Epithelial cell of prostate (primary cell): ENCODE measurements at places on chromosomes 13 and 19.

DNA sequence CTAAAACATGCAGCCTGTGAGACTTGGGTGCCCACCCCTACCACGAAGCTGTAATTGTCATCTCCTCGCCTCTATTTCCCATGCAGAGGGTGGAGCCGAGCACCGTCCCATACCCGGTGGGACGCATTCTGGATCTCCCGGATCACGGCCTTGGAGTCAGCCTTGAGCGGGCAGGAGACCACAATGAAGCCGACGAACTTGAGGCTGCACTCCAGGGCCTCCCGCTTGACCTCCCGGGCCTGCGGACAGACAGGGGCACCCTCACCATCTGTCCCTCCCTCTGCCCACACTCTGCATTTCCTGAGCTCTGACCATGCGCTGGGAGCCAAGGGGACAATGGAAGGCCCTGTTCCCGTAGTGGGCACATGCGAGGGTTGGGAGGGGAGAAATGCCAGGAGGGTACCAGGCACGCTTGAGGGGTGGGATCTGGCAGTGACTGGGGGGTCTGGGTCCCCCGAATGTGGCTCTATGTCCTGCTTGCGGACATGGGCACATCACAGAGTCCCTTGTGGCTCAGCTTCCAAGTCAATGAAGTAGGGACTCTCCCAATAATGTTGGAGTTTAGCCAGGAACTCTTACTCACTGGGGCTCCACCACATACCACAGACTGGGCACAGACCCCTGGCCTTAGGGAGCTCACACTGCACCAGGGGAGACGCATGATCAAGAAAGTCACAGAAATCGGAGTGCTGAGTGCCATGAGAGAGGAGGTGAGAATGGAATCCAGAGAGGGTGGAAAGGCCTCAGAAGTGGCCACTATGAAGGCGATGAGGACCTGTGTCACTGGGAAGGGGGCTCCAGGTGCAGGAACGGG, 9.2 kb upstream of the GMIP start:
- DNase-seq: no peak

DNA sequence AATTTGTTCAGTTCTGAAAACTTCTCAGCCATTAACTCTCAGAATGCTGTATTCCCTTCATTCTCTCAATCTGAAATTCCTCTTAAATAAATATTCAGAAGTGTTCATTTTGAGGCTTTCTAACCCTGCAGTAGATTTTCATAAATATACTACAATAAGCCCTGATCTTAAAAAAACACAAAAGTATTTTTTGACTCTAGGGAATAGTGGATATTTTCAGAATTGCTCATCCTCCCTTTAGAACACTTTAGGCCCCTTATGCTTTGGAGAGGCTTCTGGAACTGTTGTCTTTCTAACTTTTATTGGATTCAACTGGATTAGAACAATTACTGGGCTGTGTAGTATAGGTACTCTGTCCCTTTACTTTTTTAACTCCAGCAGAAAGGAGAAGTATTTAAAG, 1662.6 kb upstream of the MIR17HG start:
- DNase-seq: no peak

GRCh38 chr13:60691268-60691667, 294.2 kb downstream of the TDRD3 start:
- no peak for DNase-seq

- DNase-seq: no peak
Measured at GRCh38 chr19:17565611-17566010, 10.2 kb downstream of the COLGALT1 start.

DNA sequence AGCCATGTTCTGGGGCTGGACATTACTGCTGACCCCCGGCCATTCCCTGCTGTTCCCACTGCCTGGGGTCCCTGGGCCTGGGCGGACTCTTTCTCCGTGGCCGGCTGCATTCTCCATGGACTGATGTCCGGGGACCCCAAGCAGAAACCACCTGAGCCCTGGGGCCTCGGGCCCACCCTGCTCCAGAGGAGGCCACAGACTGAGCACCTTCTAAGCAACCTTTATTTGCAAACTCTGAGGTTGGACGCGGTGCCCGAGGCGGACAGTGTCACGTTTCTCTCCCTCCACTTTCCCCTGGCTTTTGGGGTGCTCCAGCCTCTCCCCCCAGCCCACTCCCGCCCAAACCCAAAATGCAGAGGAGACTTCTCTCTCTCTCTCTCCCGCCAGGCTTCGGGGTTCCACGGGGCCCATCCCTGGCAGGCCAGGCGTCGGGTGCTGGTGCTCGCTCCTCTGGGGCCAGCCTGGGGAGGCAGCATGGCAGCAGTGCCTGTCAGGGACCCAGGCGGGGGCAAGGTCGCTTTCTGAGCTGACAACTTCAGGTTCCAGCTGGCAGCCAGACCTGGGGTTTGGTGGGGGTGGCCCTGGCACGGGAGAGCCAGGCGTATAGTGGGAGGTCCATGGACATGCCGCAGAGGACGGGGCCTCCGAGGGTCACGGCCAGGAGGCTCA, 2.3 kb upstream of the C19orf25 start:
- no peak for DNase-seq

- no peak for DNase-seq
Measured at GRCh38 chr19:2240881-2241760, 4.5 kb downstream of the SF3A2 start.

DNA sequence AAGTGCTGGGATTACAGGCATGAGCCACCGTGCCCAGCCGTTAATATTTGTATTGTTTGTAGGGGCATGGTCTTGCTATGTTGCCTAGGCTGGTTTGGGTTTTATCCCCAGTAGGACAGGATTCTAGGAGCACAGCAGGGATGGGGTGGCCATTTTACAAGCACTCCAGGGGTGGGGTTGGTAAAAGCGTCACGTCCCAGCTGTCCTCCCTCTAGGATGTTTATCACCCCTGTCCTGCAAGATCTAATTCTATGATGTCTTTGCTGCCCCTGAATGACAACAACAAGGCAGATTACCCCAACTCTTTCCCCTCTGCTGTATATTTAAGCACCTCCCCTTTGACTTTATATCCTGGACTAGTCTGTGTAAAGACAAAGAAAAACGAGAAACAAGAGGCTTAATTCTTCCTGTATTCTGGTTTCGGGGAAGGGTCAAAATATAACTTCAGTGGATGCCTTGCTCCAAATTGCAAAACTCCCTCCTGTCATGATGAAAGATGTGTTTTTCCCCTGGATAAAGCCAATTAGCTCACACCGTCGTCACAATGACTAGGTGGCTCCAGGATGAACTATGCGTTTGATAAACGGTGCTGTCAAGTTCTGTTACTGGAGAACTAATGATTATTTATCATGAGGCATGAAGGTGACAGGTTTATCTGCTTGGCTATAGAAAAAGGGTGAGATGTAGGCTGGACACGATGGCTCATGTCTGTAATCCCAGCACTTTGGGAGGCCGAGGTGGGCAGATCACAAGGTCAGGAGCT, 27.8 kb upstream of the OR1M1 start:
- no peak for DNase-seq

GRCh38 chr19:35265900-35266519, 2.8 kb upstream of the USF2 start:
- DNase-seq: no peak

DNA sequence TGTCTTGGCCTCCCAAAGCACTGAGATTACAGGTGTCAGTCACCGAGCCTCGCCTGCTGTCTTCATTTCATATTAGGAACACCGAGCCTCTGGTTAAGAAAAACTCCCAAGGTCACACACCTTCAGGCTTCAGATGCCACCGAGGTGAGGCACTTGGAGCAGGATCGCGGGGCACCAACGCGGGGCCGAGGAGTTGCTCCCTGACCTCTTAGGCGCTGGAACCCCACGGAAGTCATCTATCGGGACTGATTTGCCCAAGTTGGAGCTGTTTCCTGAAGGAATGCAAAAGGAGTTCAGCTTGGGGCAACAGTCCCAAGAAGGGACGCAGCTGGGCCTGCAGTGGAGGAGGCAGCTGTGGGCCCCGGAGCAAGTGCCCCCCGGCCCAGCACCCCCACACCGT, 50.3 kb upstream of the XPO4 start:
- no peak for DNase-seq

- no peak for DNase-seq
Measured at GRCh38 chr13:99374994-99375737, 68.0 kb upstream of the GPR183 start.

DNA sequence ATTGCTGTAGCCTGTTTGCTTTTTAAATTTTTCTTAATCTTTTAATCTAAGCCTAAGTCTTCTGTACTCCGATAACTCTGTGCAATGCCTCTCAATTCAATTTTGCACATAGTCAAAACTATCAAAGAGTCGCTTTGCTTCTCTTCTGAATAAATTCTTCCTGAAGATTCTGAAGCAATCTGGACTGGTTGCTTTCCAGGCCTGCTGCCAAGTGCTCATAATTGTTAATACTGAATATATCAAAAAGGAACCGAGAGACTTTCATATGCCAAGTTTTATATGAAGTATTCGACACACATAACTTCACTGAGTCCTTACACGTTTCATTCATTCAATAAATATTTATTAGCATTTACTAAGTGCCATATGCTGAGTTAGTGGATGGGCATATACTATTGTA, 91.3 kb downstream of the EDNRB start:
- no peak for DNase-seq

GRCh38 chr19:47109541-47110375, 3.8 kb downstream of the ZC3H4 start:
- DNase-seq: no peak

DNA sequence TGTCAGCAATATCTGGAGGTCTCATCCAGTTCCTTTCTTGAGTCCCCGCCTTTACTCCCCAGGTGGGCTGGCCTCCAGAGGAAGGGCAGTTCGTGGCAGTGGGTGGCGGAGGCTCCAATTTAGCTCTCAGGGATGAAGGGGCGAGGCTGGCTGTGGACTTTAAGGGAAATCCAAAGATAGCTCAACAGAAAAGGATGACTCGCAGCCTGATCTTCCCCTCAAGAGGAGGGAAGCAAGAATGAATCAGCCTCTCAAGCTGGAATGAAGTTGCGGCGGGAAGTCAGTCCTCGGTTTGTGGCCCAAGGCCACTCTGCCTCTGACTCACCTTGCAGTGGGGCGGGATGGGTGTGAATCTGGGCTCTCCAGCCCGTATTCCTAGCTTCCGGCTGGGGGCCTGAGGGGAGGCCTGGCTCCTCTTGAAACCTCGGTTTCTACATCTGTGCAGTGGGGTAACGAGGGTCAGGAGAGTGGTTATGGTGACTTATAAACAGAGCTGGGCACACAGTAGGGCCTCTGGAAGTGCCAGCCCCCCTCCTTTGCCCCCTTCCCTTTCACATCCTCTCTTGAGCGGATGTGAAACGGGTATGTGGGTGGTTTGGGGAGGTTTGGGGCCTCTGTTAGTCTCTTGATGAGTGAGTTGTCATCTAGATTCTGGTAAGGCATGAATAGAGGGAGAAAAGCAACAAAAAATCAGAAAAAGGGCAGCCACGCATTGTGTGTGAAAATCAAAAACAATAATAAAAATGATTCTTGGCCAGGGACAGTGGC, 10.5 kb upstream of the SMG9 start:
- peak; percentile 81 for DNase-seq

- DNase-seq: no peak
Measured at GRCh38 chr13:102881819-102882686, 36.2 kb downstream of the ERCC5 start.

DNA sequence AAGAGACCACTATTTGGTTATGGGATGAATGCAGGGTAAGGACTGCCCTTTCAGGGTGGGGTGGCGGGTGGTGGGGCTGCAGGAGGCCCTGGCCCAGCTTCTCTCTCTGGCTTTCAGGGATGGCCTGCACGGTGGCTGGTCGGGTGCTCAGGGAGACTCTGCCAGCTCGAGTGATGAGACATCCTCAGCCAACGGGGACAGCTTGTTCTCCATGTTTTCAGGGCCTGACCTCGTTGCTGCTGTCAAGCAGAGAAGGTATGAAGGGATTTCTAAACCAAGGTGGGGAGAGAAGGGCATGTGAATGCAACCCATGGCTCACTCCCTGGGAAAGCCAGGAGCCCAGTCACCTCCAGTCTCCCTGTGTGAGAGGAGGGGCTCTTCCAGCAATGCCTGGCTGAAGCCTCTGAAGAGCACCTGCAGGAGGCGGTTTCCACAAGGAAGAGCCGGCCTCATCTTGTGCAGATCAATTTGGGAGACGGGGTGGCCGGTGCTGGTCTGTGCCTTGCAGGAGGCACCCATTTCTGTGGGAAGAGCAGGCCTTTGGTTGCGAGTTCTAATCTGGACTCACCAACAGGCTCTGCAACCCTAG, 16.0 kb upstream of the GPI start:
- DNase-seq: no peak

DNA sequence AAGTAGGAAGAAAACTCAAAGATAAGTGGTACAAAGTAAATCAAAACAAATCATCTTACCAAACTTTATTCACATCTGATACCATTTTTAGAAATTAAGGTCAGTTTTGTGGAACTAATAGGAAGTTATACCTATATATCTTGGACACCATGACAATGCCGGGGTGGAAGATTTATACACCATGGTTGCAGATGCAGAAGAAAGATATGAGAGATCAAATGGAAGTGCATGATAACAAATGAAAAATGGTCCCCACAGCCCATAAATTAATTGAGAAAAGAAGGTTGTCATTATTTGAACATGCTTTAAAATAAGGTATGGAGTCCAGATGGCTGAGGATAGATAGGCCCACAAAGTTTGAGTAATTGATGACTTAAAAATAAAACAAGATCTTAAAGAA, 276.8 kb downstream of the TSHZ3 start:
- no peak for DNase-seq

DNA sequence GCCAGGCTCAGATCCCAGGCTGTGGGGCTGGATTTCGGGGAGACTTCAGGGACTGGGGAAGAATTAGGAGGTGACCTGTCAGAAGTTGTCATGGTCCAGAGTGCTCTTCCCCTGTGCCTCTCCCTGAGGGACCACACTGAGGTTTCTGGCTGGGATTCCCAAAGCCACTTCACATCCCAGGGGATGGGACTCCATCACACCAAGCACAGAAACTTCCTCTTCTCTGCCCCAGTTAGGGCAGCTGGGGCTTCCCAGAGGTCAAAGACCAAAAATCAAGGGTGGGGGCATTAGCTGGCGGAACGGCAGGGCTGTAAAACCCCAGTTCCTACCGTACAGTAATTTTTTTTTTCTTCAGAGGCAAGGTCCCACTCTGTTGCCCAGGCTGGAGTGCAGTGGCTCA, 7.4 kb downstream of the FCER2 start:
- DNase-seq: no peak

GRCh38 chr13:48505597-48506091, 27.2 kb downstream of the RCBTB2 start:
- DNase-seq: peak; percentile 56

- no peak for DNase-seq
Measured at GRCh38 chr19:4388337-4389063, 11.8 kb downstream of the SH3GL1 start.

DNA sequence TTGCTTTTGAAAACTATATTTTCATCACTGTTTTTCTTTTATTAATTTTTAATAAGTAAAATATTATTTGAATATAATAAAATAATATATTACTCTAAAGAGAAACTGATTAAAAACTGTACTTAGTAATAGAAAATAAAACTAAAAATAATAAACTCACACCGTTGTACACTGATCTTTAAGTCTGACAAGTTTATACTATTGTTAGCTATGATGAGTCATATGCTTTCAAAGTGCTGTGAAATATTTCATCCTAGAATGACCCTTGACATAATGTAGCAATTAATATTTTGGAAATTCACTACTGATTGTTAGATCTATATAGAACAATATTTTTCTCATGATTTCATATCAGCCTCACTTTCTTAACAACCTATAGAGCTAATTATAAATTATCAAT, 1040.6 kb upstream of the SPRY2 start:
- no peak for DNase-seq
